SK-N-SH treated with all-trans-retinoic acid at 6 μM for 48 hours (cell line): ENCODE measurements at places on chromosomes 6 and 20.

- ATAC-seq, result no peak
These were observed 92.3 kb downstream of the NFATC2 start for GRCh38 chr20:51450221-51450712.

GRCh38 chr20:40431611-40432010 lies 257.4 kb downstream of the MAFB start:
- ATAC-seq, result no peak

DNA sequence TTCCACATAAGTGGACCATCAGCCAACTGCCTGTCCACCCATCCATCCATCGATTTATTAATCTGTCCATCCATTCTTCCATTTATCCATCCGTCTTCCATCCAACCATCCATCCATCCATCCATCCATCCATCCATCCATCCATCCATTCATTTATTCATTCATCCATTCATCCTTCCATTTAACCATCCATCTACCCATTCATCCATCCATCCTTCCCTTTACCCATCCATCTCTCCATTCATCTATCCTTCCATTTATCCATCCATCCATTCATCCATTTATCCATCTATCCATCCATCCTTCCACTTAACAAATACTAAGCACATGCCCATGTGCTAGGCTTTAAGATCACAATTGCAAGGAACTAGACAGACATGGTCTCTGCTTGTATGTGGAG lies 6.8 kb downstream of the SAMD5 start:
- ATAC-seq, result no peak

DNA sequence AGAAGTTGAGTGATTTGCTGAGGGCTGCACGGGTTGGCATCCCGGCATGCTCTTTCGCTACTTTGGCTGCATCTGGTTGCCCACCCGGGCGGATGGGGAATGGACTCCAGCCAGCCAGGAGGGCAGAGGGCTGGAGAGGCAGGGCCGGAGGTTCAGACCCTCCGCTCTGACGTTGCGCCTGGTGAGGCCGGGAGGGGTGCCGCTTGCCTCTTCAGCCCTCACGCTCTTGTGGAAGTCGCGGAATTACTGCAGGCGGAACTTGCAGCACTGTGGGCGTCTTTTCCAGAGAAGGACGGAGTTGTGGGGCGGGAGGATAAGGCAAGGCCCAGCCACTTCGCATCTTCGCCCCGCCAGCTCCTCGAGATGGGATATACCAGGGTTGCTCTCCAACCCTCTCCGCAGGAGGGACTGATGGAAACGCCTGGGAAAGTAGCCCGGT lies 656 bp downstream of the RTEL1 start:
- peak; percentile 48 for ATAC-seq

GRCh38 chr6:51934098-51934497 lies 153.3 kb downstream of the PKHD1 start:
- ATAC-seq, result peak; percentile 65

DNA sequence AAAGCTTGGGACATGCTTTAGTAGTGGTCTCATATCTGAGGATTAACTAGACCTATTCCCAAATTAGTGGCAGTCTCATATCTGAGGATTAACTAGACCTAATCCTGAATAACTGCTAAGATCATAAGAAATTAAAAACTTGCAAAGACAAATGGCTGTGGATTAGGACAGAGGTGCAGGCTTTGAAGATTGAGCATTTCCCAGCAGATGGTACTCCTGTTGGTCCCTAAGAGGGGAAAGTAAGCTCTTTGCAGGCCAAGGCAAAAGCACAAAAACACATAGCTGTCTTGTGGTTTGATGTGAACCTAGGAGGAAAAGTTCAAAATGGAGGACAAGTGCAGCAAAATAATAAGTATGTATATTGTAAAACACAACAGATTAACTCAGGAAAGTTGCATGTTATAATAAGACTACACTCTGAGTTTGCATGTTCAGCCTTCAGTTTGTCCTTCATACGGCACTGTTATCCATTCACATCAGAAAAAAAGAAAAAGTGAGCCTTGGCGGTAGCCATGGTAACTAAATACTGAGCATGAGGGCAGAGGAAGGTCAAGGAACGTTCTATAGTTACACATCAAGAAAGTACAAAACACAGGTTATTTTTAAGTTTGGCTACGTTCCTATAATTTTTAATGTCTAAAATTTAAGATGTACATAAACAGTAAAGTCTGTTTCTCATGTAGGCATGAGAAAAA lies 62.8 kb downstream of the FILIP1 start:
- peak; percentile 79 for ATAC-seq

GRCh38 chr6:44622956-44623355 lies 235.4 kb downstream of the CDC5L start:
- no peak for ATAC-seq

DNA sequence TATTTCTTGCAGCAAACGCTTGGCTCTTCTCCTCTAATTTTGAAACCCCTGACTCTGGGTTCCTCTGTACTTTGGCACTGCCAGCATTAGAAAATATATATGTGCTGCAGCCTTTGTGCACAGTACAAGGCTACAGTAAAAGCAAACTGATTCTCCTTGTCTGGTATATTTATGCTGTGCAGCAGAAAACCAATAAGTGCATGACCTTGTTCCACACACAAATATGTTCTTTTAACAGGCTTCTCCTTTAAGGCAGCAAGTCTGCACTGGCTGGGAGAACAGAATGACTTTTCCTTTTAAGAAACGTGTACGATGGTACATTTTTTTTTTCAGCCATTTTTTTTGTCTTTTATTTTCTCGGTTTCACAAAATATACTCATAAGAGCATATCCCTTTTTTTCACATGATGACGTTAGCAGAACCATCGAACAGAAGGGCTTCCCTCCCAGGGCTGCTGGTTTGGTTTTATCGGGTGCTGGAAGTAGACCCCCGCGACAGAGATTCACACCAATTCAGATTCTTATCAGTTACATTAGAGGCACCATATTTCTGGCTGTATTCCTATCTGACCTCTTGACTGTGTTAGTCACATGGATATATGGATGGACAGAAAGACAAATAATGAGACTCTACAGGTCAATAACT lies 129.9 kb upstream of the ARID1B start:
- no peak for ATAC-seq

- ATAC-seq, result peak; percentile 94
These were observed 12.1 kb upstream of the OCSTAMP start for GRCh38 chr20:46562373-46563169.

- ATAC-seq, result no peak
These were observed 51.5 kb downstream of the HBS1L start for GRCh38 chr6:135002974-135003703.

DNA sequence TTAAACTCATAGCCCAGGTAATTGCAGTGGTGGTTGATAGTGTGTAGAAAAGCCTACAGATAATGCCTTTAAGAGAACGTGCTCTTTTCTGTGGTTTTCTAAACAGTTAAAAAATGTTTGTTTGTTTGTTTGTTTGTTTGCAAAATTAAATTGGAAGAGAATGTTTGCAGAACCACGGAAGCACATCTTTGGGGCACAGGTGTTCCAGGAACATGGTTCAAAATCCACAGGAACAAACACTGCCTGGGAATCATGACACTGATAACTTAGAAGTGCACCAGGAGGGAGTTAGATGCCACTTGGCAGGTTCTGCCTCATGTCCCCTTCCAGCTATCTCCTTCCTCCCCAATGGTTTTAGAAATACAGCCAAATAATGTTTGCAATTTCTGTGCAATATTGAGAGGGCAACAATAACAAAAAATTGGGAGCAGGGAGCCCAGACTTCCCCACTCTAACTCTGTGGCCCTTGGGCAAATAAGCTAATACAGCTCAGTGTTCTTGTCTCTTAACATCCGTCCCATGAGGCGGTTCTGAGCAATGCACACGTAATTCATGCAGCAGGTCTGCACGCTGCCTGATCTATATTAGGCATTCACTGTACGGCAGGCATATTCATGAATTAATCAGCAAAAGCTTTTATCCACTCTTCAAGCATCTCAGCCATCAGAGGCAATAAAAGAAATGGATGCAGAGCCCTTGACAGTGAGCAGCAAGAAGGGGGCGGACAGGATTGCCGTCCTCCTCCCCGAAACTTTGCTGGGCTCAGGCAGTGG lies 274.3 kb upstream of the FOXQ1 start:
- ATAC-seq, result no peak

DNA sequence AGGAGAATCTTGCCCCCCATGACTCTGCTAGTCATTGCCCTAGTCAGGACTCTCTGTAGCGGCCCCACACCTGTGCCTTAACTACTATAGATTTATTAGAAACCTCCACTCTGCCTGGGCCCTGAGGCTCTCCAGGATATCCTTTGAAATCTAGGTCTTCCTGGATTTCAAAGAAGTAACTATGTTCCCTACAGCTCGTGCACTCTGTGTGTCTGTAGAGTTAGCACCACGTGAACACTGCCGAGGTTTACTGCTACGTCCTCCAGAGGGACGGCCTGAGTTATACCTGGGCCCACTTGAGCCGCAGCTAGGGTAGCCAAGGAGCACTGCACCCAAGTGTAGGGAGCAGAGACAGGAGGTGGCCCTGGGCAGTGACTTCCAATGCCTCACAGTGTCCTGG lies 19.8 kb downstream of the GLP1R start:
- ATAC-seq, result no peak

DNA sequence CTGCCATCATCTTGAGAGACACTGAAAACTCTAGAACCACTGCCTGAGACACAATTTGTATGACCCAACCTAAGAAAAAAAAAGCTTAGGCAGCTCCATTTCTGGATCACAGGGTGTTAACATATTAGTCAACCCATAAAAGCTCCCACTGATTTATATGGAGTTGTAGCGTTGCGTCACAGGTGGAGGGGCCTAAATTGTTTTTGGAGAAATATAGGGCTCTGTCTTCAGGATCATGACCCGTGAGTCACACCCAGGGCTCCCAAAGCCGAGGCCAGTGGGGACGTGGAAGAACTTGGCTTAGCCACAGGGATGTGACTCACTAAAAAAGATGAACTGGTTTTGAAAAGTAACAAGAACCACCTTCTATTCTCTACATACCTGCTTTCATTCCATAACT lies 116.5 kb upstream of the BMP2 start:
- ATAC-seq, result no peak
